ENCODE measurements at places on chromosomes 12 and 14.

DNA sequence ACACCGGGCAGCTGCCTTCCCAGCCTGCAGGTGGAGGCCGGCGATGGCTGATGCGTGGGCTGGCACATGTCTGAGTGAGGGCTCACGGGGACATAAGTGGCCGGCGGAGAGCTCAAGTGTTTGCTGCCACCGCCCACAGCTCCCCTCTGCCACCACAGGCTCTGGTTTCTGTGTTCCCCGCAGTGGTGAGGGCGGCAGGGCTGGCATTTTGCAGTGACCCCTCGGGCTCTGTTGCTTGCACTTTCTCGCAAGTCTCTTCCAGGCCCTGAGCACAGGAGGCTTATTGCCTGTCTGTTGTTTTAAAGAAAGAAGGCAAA is 271.0 kb upstream of the RTL1 start:
- no peak for DNase-seq

DNA sequence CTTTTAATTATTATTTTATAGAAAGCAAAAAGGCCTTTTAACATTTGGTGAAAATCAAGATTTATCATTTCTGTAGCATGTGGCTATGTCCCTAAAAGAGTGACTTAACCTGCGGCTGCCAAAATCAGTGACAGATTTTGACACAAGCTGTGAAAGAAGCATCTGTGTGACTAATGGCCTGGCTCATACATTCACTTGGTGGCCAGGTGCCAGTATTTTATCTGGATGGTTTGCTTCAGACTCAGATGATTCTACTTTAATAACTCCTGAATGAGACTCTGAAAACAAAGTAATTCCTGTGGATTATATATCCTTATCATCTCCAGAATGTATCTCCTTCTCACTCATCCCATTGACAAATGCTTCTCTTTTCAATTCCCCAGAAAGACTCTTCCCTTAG is 103.0 kb downstream of the FSCB start:
- no peak for DNase-seq

GRCh38 chr12:21763531-21763930 is 11.0 kb downstream of the KCNJ8 start:
- DNase-seq: no peak

DNA sequence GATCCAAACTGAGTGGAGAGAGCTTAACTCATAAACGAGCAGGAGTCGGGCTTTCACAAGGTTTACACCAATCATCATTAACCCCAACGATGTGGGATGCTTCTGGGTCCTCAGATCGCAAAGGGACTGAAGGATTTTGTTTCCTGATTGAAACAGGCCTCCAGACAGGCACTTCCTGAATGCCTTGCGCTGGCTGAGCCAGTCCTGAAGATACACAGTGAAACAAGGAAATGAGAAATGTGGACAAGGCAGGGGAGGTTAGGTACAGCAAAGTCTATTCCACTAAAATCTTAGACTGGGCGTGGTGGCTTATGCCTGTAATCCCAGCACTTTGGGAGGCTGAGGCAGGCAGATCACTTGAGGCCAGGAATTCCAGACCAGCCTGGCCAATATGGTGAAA is 30.7 kb downstream of the RBM19 start:
- no peak for DNase-seq

DNA sequence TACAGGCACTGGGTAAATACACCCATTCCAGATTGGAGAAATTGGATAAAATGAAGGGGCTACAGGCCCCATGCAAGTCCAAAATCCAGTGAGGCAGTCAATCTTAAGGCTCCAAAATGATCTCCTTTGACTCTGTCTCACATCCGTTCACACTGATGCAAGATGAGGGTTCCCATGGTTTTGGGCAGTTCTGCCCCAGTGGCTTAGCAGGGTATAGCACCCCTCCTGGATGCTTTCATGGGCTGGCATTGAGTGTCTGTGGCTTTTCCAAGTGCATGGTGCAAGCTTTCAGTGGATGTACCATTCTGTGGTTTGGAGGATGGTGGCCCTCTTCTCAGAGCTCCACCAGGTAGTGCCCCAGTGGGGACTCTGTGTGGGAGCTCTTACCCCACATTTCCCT is 427.2 kb downstream of the TRHDE start:
- no peak for DNase-seq

DNA sequence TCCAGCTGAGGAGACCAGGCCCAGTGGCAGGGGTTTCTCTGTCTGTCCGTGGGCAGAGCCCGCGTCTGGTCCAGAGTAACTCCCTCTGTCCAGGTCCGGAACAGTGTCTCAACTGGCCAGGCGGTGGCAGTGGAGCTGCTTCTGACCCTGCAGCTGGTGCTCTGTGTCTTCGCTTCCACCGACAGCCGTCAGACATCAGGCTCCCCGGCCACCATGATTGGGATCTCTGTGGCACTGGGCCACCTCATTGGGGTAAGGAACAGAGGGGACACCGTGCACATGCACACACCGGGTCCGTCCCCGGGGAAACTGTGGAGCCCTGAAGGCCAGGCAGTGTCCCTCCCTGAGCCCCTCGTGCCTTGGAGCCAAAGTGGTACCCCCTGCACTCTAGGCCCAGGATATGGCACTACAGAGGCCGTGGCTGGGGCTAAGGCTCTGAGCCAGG is 1.5 kb downstream of the AQP6 start:
- no peak for DNase-seq

- no peak for DNase-seq
Observed at GRCh38 chr14:42222924-42223471, 616.3 kb downstream of the LRFN5 start.

Data from stimulated activated naive CD4-positive, alpha-beta T cell (primary cell).